ENCODE measurements at places on chromosomes 3 and 15.

GRCh38 chr3:109442531-109442930, 105.2 kb upstream of the DPPA4 start:
- no peak for DNase-seq

GRCh38 chr15:82968066-82968465, 15.5 kb upstream of the HOMER2 start:
- no peak for DNase-seq

GRCh38 chr3:189507856-189508255, 123.3 kb upstream of the TP63 start:
- no peak for DNase-seq

DNA sequence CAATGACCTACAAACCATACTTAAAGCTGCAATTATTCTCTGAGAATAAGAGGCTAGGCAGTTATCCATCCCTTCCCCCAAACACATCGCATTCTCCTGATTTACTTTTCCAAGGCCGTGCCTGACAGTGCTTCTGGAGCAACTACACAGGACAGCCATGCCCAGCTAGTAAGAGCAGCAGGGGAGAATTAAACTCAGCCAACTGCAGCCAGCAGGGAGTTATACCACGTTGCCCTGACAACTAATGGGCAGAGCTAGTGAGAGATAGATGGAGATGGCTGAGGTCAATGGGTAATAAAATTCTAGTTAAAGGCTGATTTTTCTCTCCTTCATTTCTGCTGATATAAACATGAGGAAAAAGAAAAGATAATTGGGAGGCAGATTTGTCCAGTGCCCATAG, 193.8 kb upstream of the PPP2R3A start:
- DNase-seq = no peak

DNA sequence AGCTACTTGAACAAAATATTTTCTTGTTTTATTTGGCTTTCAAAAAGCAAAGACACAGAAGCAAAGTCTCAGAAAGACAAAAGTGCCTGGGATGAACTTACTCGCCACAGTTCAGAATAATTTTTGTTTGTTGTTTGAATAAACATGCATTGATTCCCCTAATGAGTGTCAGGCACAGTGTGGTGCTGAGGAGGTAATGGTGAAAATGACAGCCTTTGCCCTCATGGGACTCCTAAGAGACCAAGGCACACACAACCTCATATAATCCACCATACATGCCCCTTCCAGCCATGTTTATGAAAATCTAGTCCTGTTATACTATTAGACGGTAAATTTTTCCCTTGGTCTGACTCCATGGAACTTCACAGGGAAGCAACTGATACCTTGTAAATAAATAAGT, 2.5 kb downstream of the GOLIM4 start:
- no peak for DNase-seq

DNA sequence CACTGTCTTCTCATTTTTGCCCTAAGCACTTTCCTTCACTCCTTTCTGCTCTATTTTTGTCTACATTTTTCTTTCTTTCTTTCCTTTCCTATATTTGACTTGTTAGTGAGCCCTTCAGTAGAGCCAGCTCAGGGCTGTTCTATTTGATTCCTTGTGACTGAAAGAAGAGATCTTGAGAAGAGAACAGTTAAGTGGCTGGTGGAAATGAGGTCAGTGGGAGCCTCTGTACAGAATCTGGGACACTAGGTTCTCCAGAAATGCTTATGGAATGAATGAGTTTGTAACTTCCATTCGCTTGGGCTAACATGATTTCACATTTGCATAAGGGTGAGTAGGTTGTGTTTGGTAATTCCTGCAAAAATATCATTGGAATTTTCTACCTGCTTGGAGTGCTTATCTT, 45.6 kb downstream of the CACNA2D3 start:
- no peak for DNase-seq

DNA sequence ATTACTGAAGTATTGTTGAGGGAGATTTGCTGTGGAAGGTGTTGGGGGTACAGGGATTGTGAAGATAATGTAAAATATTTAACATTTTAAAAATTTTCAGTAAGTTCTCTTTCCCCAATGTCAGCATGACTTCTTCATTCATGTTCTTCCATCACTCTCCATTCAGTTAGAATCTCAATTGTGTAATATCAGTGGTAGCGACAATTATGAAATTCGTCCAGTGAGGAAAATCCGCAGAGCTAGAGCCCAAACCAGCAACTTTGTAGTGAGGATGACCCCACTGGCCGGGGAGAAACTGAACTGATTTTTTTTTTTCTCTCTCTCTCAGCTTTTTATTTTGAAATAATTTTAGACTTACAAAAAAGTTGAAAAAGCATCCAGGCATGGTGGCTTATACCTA, 171.7 kb downstream of the PGPEP1L start:
- no peak for DNase-seq

DNA sequence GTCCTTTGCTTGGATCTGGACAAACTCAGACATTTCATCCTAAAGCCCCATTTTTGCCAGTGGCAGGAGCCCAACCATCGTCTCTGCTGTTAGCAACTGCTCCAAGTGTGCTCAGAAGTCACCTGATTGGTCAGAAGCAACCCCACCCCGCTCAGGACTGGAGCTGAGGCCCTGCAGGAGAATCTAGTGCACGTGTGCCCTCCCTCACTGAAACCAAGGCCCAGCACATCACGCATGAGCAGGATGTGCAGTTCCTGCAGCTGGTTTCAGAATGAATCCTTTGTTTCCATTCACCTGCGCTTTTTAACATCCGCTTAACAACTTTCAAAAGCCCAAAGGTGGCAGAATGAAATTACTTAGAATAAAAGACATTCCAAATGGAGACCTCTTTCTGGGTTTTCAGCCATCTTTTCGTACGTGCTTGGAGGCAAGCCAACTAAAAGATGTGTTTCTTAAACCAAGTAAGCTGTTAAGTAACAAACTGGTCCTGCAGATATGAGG, 81.2 kb downstream of the SRGAP3 start:
- no peak for DNase-seq

DNA sequence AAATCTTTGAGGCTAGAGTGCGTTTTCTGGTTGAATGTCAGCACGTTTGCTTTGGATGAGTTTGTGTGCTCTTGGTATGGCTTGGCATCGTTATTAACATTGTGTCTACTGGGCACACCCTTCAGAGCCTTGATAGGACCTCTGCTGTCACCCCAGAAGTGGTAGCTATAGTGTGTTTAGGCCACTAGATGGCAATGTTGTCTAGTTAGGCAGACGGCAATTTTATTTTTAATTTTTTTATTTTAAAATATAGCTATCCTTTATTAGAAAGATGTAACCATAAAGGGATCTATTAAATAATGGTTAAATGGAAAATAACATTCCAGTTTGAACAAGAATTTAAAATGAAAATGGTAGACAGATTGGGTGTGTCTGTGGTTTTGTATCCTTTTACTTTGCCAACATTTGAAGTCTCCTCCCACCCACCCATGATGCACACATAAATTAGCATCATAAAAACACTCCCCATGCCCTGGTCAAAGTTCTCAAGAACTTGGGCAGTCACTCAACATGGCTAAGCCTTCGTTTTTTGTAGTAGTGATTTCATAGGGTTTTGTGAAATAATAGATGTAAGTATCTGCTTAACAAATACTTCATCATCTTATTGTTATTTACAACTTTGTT, 200.7 kb downstream of the KCNH8 start:
- no peak for DNase-seq

DNA sequence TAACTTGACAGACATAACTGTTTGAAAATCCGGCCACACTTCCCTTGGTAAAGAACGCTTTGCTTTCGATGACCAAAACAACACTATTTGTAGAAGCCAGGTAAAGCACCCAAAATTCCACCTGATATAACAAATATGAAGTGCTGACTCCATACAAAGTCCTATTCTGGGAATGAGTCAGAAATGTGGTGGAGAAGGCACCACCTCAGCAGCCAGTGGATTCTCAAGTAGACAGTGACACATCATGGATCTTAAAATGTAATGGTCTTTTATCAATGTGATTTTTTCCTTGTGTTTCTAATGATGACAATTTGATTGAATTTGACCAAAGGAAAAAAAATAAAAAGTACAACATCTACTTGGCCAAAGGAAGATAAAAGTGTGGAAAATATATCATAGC, 135.0 kb upstream of the WNT5A start:
- DNase-seq = no peak

DNA sequence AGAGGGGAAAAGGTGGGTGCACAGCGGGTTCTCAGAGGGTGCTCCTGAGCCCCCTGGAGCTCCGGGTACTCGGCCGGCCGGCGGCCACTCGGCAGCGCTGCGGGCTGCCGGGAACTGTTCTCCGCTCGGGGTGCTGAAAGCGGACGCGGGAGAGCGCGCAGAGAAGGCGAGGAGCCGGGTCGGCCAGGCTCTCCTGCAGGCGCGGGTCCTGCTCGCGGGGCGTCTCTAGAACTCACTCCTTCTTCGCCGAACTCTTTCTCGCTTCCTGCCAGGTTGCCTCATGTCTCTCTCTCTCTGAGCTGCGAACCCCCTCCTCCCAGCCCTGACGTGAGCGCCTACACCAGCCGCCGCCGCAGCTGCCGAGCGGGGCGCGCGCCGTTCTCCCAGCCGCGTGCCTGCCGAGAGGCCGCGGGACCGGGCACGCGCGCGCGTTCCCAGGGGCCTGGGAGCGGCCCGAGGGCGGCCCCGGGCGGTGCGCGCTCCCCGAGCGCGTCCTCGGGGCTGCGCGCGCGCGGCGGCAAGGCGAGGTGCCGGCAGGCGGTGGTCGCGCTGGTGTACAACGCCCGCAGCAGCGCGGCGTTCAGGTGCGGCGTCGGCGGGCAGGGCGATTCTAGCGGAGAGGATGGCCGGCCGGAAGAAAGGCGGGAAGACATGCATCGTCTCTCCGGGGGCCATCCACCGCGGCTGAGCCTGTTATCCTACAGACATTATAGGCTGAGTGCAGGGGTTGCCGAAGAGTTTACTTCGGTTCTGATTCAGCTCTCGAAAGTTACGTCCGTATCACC, at the start of gene PEX5L:
PEX5L (minus strand) TSS at position 267 of the 785 bp plus-strand sequence. CDS start 338 bp downstream, outside the sequence.
- DNase-seq = no peak

- DNase-seq = no peak
Observed at GRCh38 chr3:169077394-169077906, 586.1 kb downstream of the MECOM start.

DNA sequence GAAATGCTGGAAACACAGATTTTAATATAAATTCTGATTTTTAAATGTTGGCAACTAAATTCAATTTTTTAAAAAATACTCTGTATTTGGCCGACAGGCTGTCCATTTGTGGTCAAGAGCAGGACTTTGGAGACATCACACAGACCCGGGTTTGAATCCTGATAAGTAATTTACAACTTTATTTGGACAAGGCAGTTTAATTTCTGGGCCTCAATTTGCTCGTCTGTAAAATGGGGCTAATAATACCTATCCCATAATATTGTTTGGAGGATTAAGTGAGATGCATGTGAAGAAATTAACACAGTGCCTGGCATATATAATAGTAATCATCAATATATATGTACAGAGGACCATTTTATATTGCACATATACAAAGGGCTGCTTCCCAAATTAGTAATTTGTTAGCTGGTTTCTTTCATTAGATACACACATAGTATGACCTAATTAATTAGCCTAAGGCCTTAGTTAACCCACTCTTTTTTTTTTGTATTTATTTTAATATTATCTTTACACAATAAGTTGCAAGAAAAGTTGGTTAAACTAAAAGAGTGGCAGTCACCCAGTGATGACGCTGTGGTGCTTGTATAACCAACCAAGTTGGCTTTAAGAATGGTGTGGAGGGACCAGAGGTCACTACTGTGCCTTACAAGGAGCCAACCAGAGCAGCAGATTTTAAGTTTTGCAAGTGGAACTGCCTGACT, 665 bp downstream of the PIGB start:
- no peak for DNase-seq

DNA sequence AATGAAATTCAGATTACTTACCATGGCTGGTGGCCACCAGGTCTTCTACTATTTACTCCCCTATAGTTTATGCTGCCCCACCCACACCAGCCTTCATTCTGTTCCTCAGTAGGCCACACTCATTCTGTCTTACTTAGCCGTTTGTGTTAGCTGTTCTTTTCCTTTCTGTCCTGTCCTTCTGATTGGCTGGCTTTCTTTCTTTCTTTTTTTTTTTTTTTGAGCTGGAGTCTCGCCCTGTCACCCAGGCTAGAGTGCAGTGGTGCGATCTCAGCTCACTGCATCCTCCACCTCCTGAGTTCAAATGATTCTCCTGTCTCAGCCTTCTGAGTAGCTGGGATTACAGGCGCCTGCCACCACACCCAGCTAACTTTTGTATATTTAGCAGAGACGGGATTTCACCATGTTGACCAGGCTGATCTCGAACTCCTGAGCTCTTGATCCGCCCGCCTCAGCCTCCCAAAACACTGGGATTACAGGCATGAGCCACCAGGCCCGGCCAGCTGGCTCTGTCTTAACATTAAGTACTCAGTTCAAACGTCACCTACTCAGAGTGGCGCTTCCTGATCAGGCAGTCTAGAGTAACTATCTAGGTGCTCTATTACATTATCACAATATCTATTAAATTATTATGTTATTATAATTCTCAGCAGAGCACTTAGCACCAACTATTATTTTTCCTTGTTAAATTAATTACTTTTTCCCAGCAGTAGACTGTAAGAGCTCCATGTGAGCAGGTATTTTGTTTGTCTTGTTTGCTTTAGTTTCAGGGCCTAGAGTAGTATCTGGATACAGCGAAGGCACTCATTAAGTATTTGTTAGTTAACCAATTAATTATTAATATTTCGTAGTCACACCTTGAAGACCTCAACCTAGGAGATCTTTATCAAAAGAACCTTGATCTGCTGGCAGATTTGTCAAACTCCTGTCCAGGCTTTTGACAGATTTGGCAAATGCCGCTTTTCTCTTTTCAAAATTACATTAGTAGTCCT, 6.4 kb downstream of the CMSS1 start:
- no peak for DNase-seq

DNA sequence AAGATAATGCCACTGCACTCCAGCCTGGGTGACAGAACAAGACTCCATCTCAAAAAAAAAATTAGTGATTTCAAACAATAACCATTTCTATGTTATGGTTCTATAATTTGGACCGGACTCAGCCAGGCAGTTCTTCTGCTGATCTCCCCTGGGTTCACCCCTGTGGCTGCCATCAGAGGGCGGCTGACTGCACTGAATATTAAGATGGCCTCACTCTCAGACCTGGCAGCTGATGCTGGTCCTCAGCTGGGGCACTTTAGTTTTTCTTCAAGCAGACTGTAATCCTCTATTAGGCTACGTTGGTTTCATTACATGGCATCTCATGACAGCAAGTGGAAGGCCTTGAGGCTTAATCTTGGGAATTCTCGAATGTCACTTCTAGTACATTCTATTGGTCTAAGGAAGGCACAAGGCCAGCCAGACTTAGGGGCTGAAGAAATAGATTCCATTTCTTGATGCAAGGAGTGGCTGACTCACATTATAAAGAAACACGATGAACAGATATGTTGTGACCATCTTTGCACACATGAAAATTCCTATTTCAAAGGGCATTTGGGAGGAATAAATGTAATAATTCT, 12.8 kb downstream of the GALNT15 start:
- DNase-seq = no peak

DNA sequence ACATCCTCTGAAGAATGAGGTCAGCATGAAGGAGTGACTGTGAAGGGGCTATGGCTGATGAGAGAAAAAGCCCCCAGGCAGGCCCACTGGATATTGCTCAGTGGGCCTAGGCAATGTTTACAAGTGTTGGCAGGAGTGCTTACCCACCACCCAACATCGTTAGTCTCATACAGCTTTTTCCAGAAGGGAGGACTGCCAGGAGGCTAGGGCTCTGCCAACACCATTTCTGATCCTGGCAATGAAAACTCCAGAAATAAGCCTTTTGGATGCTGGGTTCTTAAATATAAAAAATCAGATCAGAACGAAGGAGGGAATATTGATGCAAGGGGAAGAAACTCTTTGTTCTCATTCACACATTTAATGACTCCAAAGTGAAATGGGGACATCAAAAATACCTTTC, 189.1 kb downstream of the DCLK3 start:
- no peak for DNase-seq
